Activated CD4-positive, alpha-beta memory T cell treated with anti-CD3 and anti-CD28 coated beads for 36 hours (primary cell): ENCODE measurements at places on chromosomes 16 and 17. TPM values are rescaled to one million over a fixed set of nuclear protein-coding genes. Genes with fewer than 3 reads are reported as not detected.

DNA sequence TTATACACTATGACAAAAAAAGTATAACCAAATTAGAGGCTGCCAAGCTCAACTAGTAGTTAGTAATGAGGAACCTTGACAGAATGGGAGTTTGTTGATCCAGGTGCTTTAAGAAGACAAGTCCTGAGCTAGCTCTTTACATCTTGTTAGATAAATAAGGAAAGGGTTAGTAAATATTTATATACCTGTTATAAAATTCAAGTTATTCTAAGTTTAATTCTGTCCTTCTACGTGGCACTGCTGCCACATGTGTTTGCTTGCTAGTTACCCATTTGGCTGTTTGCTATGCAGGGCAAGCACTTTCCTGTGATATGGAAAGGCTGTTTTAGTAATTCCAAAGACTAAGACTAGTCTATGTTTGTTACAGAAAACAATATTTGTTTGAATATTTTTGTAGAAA is 180.5 kb downstream of the MYO1D start:
- DNase-seq: no peak

- DNase-seq: no peak
These were observed 15.8 kb downstream of the TSNAXIP1 start for GRCh38 chr16:67822511-67822910.

GRCh38 chr16:30351001-30351441 is 4.1 kb downstream of the CD2BP2 start:
- DNase-seq: no peak

DNA sequence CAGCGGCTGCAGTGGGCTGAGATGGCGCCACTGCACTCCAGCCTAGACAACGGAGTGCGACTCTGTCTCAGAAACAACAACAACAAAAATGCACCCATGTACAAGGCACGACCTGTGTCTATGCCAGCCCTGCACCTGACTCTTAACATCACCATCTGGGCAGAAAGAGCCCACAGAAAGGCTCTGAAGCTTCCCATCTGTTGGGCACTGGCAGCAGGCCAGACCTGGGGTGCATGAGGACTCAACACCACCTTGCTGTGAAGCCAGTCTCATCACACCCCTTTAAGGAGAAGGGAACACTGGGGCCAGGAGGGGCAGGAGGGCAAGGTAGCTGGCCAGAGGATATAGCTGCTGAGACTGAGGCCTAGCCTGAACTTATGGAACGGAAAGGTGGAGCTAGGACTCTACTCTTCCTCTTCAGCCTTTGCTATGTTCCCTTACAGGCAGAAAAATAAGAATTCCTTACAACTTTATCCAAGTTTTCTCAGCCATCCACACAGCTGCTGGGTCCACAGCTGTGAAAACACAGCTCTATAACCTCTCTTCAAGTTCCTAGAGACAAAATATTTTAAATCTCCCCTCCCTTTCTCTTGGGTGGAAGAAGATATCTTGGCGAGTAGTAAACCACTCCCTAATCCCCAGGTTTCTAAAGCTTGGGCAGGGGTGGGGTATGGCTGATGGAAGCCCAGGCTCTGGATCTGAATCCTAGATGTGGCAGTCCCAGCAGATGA is 2.8 kb downstream of the ELOB start:
- DNase-seq: no peak

- DNase-seq: no peak
These were observed 25.0 kb downstream of the FOXK2 start for GRCh38 chr17:82544431-82545070.

DNA sequence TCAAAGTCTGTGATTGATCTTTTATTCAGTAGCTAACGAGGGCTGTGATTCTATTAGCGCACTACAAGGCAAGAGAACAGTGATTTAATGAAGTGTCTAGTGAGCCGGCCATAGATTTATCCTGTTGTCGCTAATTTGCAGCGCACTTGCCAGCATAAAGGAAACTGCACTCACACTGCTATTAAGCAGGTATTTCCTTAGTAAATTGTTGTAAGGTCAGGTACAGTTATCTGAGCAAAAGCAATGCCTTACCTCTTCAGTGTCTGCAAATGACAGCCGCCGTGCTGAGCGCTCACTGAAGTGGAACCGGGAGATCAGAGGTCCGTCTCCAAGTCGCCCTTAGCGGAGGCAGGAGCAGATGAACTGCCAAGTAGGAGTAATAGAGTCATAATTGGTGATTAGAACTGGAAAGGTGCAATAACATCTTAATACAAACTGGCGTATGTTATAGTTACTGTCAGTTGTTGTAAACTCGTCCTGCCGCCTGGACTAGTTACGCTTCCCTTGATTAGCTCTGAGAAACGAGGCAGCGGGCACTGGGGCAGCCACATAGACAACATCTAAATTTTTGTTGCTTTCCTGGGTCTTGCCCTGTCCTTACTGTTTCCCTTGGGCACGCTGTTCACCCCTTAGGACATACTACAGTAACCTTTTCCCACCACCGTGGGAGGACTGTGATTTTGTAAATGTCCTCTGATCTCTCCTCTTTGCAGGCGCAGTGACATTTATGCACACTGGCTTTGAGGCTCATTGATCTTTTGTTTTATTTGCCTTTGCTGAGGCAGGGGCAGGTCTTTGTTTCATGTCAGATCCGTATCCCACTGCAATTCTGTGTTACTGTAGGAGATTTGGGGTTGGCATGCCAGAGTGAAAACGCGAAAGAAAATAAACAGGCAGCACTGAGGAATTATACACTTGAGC is 363.1 kb downstream of the WWOX start:
- no peak for DNase-seq

- no peak for DNase-seq
These were observed 79.5 kb downstream of the PMP22 start for GRCh38 chr17:15185625-15185991.

DNA sequence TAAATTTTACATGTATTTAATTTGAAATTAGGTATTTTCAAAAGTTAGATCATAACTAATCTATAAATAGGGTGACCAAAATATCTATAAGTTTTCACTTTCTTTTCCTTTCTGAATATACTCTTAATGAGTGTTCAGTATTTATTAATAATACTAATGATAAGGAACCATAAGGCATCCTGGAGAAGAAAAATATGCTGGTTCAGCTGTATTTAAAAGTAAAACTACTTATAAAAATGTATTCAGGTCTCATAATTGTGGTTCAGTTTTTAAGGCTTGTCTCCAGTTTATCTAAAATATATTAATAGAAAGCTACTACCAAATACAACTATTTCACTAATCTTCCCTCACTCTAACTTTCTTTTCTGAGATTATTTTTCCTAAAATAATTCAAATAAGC is 67.3 kb downstream of the HELZ start:
- no peak for DNase-seq

- DNase-seq: no peak
These were observed 130.3 kb upstream of the NUDT7 start for GRCh38 chr16:77592021-77592420.

DNA sequence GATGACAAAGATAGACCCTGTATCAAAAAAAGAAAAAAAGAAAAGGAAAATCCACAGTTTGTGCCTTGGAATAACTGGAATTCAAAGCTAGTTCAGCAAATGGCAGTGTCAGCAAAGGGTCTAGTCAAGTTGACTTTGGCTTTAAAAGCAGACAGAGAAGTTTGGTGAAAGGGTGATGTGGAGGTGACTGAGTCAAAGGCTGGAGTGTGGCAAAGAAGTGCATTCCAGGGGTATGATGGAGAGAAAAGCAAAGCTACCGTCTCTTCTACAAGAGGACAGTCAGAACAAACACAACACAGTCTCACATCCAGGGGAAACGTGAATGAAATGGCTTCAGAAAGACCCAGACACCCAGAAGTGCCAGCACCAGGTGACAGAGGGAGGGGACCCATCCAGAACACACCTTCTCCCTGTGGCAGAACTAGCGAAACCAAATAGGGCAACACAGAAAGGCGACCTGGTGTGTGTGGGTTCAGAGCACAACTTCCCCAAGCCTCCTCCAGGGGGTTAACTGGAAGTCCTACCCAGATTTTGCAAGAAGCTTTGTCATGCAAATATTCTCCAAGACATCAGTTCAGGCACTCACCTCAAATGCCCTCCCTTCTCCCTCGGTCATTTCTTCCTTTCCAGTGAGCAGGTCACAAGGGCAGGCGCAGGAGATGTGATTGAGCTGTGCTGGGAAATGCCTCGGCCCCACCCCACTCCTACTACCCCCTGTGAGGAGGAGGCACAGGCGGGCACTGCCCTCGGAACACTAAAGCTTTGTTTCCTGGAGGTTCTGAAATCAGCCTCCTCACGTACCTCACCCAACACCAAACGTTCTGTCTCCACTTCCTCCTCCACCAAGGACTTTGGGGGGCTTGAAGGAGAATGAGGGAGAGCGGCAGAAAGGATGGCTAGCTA is 481.9 kb downstream of the SOX9 start:
- no peak for DNase-seq

- DNase-seq: no peak
These were observed 396.9 kb downstream of the CDH13 start for GRCh38 chr16:83023640-83024039.

DNA sequence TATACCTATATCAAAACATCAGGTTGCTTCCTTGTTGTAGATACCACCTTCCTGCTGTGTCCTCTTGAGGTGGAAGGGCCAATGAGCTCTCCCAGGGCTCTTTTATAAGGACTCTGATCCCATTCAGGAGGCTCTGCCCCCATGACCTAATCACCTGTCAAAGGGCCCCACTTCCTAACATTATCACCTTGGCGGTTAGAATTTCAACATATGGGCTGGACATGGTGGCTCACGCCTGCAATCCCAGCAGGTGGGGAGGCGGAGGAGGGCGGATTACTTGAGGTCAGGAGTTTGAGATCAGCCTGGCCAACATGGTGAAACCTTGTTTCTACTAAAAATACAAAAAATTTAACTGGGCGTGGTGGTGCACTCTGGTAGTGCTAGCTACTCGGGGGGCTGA is 86.4 kb downstream of the HAPSTR1 start:
- no peak for DNase-seq

GRCh38 chr17:68511254-68511670 is 968 bp upstream of the PRKAR1A start:
- no peak for DNase-seq

DNA sequence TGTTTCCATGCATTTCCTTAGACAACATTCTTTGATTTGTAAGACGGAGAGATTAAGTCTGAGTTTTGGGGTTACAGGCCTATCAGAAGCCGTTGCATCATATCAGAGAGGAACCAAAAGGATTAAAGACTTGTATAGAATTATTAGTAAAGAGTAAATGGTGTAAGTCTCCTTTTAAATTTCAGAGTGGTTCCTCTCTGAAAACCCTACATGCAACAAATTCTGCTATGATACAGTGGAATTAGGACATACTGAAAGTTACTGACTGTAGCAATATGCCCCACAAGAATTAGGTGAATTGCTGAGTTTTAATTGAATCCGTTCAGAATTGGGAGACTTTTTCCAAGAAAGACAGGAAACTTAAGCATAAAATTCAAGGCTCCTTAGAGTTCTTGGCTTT is 221.6 kb downstream of the FTO start:
- no peak for DNase-seq

- DNase-seq: no peak
These were observed 58.3 kb downstream of the BEAN1 start for GRCh38 chr16:66485376-66485775.

GRCh38 chr17:78172249-78173051 is 4.1 kb downstream of the SYNGR2 start:
- DNase-seq: no peak

DNA sequence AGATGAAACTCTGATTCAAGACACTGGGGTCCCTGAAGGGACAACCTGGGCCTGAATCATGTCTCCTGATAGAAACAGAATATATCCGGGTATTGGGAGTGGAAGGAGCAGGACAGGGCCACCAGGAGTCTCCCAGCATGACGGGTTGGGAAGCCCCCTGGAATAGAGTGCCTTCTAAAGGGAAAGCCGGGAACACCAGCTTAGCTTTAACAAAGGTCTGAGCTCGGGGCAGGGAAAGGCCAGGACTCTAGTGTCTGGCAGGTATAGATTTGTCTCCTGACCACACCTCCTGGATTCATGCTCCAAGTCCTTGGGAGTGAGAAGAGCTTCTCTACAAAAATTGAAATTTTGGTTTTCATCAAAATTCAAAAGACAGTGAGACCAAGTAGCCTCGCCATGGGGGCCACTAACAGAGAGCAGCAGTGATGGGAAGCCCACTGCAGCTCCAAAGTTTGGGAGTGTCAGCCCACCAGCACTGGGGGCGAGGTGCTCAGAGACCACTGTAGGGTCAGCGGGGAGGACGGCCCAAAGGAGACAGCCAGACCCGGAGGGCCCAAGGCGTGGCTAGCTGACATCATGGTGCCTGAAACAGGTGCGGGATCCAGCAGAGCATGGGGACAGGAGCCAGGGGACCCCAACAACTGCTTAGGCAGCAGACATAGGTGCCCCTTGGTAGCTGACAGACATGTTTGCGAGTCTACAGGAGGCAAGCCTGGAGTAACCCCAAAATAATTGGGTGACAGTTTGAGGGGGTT is 81.0 kb downstream of the C16orf78 start:
- DNase-seq: no peak

DNA sequence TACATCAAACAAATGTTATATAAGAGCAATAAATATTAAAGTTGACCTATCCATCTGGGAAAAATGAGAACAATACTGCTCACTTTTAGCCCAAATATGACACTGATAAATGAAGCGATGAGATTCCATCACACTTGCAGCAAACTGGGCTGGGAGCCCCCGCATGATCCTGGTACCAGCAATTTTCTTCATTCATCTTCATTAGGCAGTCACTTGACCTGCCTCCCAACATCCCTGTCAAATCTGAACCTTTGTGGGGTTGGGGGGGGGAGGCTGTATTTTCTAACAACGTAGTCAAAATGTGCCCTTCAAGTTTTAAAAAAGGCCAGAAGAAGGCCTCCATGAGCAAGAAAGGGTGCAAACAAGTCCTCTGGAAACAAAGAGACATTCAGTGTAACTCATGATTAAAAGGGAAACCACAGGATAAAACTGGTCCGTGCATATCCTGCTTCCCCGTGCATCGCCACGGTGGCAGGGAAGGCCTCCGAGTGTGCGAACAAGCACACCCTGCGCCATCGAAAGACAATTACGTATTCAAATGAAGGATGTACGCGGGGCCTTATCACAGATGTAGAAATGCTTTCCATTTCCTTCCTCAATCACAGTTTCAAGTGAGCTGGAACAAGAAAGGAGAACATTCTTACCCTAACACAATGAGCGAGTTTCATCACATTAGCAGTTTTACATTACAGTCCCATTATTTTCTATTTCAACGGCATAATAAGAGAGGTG is 48.4 kb downstream of the TOX3 start:
- no peak for DNase-seq

GRCh38 chr17:1173432-1174262 is 6.1 kb downstream of the ABR start:
- no peak for DNase-seq

DNA sequence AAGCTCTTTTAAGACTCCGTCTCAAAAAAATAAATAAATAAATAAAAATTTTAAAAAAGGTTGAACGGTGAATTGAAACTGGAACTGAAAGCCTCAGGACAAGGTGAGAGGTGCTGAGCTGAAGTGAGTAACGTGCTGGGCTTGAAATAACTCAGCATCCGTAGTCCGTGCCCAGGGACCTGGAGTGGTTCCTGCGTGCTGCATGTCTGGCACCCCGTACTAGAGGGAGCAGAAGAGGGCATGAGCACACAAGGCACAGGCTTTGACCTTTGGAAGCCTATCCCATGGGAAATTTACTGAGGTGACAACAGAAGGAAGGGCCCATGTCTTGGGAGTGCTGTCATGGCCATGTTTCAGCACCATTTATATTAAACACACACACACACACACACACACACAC is 4.5 kb upstream of the MEIOB start:
- peak; percentile 51 for DNase-seq

The TEKT5 gene
- total RNA-seq: 0.15 TPM

The TBC1D3L gene
- total RNA-seq: 14.0 TPM

The NPIPA7 gene
- 3.8 TPM for total RNA-seq

The PRAC2 gene
- total RNA-seq: not detected

The RTN4RL1 gene
- total RNA-seq: 0.21 TPM

The ANKFN1 gene
- total RNA-seq: not detected

The THAP11 gene
- 32.1 TPM for total RNA-seq

The CSH2 gene
- not detected for total RNA-seq

The SLC9A5 gene
- 5.9 TPM for total RNA-seq
